NT2/D1 (cell line): ENCODE measurements at places on chromosomes 12 and 14.

DNA sequence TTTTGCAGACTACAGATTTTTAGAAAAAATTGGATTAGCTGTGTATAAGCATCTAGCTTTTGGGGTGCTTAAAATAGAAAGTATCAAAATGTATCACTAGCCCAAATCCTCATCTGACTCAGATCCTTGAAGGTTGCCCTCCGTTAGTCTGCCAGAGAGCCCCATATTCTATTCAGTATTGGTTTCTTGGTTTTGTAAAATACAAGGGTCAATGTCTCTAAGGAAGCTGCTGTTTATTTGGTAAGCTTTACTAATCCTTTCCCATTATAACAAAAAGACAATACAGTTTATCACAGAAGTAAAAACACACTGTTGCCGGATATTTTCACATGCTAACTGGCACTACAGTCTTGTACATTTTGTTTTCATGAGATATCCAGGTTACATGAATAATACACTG lies 92.8 kb upstream of the PTHLH start:
- DNase-seq = no peak

GRCh38 chr12:132172619-132173018 lies 28.4 kb downstream of the NOC4L start:
- no peak for DNase-seq

GRCh38 chr12:85679296-85679695 lies 156.9 kb downstream of the RASSF9 start:
- DNase-seq = no peak

DNA sequence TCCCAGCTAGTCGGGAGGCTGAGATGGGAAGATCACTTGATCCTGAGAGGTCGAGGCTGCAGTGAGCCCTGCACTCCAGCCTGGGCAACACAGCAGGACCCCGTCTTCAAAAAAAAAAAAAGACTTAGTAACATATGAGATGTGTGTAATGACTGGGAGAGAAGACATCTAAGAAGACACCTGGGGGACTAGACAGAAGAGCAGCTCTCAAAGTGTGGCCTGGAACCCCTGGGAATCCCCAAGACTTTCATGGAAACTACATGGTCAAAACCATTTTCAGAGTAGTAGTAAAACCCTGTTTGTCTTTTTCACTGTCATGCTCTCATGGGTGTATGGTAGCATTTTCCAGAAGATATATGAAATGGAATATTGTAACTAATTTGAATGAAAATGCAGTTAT lies 45.3 kb downstream of the R3HDM2 start:
- no peak for DNase-seq

- DNase-seq = no peak
Observed at GRCh38 chr12:43106355-43106754, 445.6 kb downstream of the ADAMTS20 start.

DNA sequence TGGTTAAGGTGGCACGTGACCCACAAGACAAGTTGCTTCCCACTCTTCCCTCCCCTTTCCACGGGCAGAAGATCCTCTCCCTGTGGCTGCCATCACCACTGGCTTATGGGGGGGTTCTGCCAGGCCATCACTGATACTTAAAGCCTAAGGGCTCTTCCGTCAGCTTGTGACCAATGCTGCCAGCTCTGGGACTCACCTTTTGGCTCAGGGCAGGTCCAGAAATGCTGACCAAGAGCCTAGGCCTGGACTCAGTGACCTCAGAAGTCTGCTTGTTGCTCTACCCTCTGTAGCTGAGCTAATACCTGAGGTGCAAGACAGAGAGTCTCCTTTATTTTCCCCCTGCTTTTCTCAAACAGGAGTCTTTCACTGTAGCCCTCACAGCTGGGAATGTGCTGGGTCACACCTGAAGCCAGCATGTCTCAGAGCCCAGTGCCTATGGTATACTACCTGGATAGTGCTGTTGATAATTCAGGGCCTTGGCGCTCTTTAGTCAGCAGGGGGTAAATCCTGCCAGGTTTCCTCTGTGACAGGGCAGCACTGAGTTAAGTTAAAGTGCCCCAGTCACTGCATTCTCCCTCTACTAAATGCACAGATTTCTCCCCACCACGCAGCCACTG lies 19.7 kb downstream of the FGD4 start:
- DNase-seq = no peak

GRCh38 chr12:109871668-109872314 lies 8.6 kb downstream of the GLTP start:
- no peak for DNase-seq

GRCh38 chr12:50786498-50787231 lies 22.8 kb downstream of the ATF1 start:
- DNase-seq = peak; percentile 20
